ENCODE measurements at places on chromosomes 5 and 9.

DNA sequence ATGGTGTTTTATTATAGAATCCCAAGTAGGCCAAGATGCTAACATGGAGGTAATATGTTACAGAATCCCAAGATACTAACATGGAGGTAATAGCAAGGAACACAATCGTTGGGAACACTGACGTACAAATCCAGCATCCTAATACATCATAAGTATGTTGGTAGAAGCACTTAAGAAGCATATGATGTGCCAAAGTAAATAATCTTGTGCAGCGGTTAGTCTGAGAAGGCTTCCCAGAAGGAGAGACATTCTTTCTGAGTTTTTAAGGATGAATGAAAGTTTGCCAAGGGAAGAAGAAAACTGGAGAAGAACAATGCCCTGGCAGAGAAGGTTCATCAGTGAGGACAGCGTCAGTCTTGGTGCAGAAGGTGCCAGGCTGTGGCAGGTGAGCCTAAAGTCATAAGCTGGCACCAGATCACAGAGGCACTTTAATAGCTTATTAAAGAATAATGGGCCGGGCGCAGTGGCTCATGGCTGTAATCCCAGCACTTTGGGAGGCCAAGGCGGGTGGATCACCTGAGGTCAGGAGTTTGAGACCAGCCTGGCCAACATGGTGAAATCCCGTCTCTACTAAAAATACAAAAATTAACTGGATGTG, 294.5 kb upstream of the PIK3R1 start:
- DNase-seq, result no peak

- peak; percentile 9 for DNase-seq
Measured at GRCh38 chr9:100011062-100011681, 87.6 kb downstream of the ERP44 start.

DNA sequence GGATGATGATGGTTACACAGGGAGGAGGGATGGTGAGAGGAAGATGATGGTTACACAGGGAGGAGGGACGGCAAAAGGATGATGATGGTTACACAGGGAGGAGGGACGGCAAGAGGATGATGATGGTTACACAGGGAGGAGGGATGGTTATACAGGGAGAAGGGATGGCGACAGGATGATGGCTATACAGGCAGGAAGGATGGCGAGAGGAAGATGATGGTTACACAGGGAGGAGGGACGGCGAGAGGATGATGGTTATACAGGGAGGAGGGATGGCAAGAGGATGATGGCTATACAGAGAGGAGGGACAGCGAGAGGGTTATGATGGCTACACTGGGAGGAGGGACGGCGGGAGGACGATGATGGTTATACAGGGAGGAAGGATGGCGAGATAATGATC, 64.1 kb upstream of the FCN1 start:
- DNase-seq, result no peak

- no peak for DNase-seq
Measured at GRCh38 chr9:110330484-110331105, 7.1 kb downstream of the TXNDC8 start.

Measured in renal cortex interstitium (tissue), 15 donors.